DMS 273 treated with DMSO at 0.1 percent for 48 hours (cell line): ENCODE measurements at places on chromosomes 12 and 14.

DNA sequence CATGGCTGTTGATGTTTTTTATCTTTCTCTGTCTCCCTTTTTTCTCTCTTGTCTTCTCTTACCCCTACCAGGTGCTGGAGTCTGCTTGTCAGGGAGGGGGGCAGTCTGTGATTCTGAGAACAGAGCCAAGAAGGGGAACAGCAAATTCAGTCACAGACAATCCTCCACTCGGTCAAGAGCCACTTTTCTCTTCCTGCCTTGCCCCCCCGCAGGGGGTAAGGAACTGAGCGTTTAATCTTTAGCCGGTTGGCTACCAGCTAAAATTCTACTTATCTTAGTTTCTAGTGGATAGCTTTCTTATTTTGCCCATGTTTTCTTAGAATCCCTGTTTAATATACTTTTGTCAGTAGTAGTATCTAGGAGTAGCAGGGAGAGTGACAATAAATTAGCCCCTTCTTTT, 1.9 kb downstream of the RIMKLB start:
- DNase-seq, result no peak

DNA sequence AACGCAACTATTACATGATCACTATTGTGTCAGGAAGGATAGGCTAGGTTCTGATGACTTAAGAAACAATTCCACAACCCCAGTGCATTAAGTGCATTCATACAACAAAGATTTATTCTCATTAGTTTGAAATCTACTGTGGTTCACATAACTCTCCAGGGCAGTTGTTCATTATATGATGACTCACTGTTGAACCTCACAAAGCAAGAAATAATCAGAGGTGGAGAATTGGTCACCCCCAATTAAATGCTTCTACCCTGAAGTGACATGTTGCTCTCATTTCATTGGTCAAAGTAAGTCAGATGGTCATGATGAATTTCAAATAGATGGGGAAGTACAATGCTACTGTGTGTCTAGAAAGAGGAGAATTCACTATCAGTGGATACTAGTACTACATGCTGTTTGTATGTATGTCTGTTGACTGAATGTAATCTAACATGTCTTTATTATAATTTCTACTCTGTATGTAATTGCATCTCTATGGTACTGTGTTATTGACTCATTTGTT, 6.1 kb upstream of the HELB start:
- no peak for DNase-seq

DNA sequence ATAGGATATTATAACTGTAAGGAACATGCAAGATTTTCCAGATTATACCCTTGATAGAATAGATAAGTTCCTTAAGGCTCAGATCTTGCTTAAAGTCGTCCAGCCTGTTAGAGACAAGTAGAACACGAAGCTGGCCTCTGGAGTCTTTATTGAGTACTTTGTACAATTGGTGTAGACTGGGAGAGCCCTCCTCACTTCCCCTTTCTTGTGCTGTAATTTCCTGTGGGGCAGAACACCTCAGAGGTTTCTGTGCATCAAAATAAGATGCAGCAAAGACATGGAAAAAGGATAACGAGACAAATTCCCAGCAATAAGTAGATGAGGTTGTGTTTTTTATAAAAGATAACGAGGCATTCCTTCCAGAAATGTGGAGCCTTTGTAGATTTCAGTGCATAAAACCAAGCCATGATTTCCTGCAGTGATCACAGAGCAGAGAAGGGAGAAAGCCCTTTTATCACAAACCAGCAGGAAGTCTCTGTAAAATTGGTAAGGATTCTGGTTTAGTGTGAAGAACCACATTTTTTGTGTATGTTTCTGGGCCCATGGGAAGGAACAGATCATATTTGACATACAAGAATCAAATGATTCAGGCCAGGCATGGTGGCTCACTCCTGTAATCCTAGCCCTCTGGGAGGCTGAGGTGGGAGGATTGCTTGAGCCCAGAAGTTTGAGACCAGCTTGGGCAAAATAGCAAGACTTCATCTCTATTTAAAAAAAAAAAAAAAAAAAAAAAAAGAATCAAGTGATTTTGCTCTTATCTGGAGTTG, 18.0 kb downstream of the GPRC5A start:
- no peak for DNase-seq

DNA sequence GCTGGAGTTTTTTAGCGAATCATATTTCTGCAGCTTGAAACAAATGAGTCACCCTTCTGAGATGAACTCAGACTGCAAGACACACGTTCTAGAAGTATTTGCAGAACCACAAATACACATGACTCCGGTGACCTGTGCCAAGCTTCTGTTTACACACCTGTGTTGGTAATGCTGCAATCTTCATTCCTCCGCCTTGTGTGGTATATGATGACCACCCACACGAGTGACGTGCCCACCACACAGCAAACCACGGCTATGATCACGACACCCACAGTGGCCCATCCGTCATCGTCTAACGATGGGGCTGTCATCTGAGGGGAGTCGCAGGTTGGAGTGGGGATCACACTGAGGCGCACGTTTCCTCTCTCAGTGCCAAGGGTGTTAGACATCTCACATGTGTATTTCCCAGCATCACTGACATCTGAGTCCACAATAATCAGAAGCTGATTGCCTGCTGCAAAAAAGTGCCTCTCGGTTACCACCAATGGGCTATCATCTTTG, 43.0 kb downstream of the LRIG3 start:
- DNase-seq, result no peak
